GM23248 (cell line): ENCODE measurements at places on chromosomes 6 and 20.

GRCh38 chr6:146965110-146965689 is 239.0 kb upstream of the STXBP5 start:
- no peak for DNase-seq

- no peak for DNase-seq
These were observed 54.8 kb upstream of the MAP7 start for GRCh38 chr6:136604928-136605510.

DNA sequence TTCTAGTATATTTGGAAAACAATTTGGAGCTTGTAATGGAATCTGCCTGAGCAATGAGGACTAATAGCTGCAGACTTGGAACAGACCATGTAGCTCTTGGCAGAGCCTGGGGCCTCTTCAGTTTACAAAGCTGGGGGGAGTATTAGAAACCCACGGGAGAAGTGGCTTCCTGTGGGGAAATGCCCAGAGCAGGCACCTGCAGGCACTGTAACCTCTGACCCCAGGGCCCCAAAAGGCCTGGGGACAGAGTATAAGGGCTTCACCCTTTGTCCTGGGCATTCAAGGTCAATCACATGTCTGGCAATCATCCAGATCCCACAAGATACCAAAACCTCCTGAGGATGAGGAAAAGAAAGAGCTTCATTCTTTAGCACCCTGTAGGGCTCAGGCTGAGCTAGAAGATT is 19.4 kb downstream of the PKIG start:
- peak; percentile 82 for DNase-seq

DNA sequence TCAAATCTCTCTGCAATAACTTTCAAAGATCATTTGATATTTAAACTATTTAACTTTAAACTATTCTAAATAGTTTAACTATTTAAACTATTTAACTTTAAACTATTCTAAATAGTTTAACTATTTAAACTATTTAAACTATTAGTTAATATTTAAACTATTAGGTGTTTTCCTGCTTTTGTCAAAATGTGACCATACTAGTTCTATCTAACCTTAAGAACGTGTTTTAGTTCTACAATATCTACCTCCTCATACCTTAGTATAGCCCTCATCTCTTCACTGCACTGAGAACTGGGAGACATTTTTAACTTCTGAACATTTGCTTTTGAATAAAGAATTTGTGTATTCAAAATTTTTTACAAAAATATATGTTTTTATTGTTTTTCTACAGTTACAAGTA is 429.1 kb downstream of the ADGRB3 start:
- no peak for DNase-seq

DNA sequence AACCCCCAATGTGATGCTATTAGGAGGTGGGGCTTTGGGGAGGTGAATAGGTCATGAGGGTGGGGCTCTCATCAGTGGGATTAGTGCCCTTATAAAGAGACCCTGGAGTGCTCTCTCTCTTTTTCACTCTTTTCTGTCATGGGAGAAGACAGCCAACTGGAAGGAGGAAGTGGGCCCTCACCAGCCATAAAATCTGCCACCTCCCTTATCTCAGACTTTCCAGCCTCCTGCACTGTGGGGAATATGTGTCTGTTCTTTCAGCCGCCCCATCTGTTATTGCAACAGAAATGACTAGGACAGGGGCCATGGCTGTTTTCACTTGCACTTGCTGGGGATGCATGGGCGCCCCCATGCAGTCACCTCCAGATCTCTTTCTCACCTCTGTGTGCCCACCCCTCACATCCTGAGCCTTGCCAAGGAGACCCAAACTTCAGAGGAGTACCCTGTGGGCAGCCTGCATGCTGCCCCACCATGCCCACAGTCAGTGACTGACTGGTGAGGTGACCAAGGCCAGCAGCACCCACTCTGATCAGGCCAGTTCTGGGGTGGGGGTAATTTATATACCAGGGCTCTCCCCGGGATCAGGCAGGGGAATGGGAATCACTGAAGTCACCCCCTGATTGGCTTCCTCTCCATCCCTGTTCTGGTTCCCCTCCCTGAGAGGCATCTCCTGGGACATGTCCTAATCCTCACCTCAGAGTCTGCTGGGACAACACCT is 118.4 kb downstream of the ANKRD60 start:
- DNase-seq = peak; percentile 37

DNA sequence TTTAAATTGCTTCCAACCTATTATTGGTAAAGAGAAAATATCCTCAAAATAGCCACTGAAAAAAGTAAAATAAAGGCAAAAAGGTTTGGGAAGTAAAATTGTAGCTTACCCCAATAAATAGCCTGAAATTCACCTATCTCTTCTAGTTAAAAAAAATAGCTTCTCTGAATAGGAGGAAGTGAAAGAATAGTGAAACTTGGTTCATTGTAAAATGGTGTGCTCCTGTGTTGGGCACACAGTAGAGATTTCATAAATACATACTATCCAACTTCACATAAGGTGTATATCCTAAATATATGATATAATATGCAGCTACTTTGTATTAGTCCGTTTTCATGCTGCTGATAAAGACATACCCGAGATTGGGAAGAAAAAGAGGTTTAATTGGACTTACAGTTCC is 45.3 kb downstream of the CDK19 start:
- no peak for DNase-seq

- DNase-seq = no peak
These were observed 79.2 kb downstream of the EPM2A start for GRCh38 chr6:145656128-145656527.

DNA sequence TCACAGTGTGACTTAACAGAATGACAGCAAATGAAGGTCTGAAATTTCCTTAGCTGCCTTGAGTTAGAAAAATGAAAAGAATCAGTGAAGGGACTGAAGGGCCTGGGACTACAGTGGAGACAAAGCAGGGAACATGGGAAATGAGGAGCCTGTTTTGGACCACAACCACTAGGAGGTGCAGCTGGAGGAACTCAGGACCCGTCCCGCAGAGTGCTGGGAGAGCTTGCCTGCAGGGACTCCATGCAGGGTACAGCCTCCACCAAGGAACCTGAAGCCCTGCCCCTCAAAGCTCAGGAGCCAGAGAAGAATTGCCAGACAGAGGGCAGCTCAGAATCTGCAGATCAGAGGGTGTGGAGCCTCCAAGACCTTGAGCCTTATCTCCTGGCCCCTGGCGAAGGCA is 50.7 kb downstream of the LRFN2 start:
- DNase-seq = peak; percentile 20
